A172 (cell line): ENCODE measurements at places on chromosomes 1 and 21. TPM values are rescaled to one million over a fixed set of nuclear protein-coding genes. Genes with fewer than 3 reads are reported as not detected.

SH2D5 gene
- total RNA-seq: 17.9 and 20.0 TPM in 2 replicates

PLA2G2C gene
- not detected in 2 replicates for total RNA-seq

RIMKLA gene
- total RNA-seq: 0.62 TPM in 1 of 2 replicates, not detected in the other

TAS1R1 gene
- total RNA-seq: not detected in 2 replicates

SLAMF9 gene
- total RNA-seq: not detected in 2 replicates

NAXE gene
- total RNA-seq: 174 and 204 TPM in 2 replicates

SAMD13 gene
- total RNA-seq: 0.24 and 0.93 TPM in 2 replicates

LHX4 gene
- 0.31 and 0.34 TPM in 2 replicates for total RNA-seq

FAM78B gene
- 0.77 and 1.6 TPM in 2 replicates for total RNA-seq

AGT gene
- 14.6 and 15.2 TPM in 2 replicates for total RNA-seq

ATP1A2 gene
- total RNA-seq: 0.22 and 0.84 TPM in 2 replicates

PKP1 gene
- not detected in 2 replicates for total RNA-seq

TDRD5 gene
- not detected in 2 replicates for total RNA-seq

RGS1 gene
- total RNA-seq: not detected in 2 replicates
